ENCODE measurements at places on chromosomes 1 and 21.

GRCh38 chr21:32070126-32070525 is 197.3 kb downstream of the HUNK start:
- no peak for DNase-seq

- DNase-seq: no peak
Observed at GRCh38 chr1:168343566-168343965, 62.9 kb downstream of the TBX19 start.

DNA sequence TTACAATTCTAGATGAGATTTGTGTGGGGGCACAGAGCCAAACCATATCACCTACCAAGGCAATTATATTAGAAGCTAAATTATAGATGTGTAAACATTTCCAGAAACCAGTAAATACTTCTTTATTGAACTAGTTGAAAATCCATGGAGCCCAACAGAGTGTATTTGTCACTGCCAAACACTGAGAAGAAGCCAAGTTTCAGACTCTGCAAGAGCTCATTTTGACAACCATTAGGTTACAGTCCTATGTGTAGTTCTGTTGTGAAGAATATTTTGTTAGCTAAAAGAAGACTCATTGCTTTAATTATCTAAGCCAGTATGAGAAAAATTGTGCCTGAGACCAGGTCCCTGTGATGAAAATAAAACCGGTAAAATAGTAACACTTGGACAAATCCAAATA is 358.9 kb upstream of the SGIP1 start:
- no peak for DNase-seq

- DNase-seq: no peak
Observed at GRCh38 chr1:20632386-20632785, 872 bp upstream of the PINK1 start.

- no peak for DNase-seq
Observed at GRCh38 chr1:242448910-242449645, 75.4 kb downstream of the PLD5 start.

GRCh38 chr1:192238421-192238820 is 78.4 kb upstream of the RGS21 start:
- no peak for DNase-seq

- DNase-seq: no peak
Observed at GRCh38 chr21:42252325-42252654, 33.4 kb downstream of the ABCG1 start.

GRCh38 chr1:113434081-113434873 is 44.0 kb downstream of the MAGI3 start:
- no peak for DNase-seq

GRCh38 chr1:14365301-14365988 is 233.0 kb upstream of the KAZN start:
- no peak for DNase-seq

DNA sequence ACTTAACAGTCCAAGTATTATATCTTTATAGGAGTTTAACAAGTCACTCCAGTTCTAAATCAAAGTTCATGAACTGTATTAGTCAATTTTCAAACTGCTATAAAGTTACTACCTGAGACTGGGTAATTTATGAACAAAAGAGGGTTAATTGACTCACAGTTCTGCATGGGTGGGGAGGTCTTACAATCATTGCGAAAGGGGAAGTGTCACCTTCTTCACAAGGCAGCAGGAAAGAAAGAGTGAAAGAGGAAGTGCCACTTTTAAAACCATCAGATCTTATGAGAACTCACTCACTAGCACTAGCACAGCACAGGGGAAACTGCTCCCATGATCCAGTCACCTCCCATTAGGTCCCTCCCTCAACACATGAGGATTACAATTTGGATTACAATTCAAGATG is 70.0 kb downstream of the CLCA4 start:
- peak; percentile 18 for DNase-seq

- DNase-seq: no peak
Observed at GRCh38 chr1:97143236-97143882, 421.8 kb downstream of the PTBP2 start.

- DNase-seq: no peak
Observed at GRCh38 chr1:209611771-209612570, 28.5 kb downstream of the CAMK1G start.

DNA sequence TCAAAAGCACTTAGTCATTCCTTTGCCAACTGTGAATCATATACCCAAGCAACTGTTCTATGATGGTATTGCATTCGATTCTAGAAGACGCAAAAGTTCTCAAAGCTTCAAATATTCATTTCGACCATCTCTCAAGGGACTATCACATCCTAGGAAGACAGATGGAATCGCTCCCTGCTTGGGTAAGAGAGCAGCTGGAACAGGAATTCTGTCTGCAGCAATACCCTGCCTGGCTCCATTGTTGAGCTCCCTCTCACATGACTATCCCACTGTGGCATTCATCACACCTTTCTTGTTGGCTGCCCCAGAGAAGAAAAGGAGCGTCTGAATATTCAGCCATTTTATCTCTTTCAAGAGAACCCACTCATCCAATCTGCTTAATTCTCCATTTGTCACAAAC is 397.7 kb downstream of the NTNG1 start:
- no peak for DNase-seq

GRCh38 chr1:232851532-232851931 is 46.3 kb downstream of the MAP10 start:
- no peak for DNase-seq
